ENCODE measurements at places on chromosomes 12 and 14.

DNA sequence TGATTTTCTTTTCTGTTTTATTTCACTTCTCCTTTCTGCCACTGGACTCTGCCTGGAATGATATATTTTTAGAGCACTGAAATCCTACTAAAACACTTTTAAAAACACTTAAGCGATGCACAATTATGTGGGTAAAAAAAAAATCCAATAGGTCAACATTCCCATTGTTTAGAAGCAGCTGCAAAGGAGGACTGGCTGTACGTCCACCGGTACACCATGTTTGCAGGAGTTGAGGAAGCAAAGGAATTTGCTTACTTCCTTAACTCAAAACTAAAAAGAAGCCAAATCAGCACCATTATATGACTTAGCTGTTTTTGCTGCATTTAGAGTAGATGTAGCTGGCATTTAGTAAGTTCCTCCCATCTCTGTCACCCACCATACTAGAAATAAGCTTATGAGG lies 186.8 kb upstream of the TMTC1 start:
- DNase-seq, result no peak

DNA sequence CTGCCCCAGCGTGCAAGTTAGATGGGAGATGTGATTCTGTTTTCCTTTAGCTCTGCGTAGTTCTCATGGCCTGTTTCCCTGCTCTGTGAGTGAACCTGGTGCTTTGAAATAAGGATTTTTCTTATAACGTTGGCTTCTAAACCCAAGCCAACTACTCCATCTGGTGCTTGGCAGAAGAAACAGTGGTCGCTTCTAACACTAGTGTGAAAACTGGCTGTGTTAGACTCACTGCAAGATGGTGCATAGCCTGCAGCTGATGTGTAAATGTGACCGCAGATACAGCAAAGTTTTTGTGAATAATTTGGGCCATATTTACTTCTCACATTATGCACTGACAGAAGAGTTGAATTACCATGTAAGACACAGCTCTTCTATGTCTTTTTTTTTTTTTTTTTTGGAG lies 12.2 kb downstream of the GTF2H3 start:
- DNase-seq, result no peak

DNA sequence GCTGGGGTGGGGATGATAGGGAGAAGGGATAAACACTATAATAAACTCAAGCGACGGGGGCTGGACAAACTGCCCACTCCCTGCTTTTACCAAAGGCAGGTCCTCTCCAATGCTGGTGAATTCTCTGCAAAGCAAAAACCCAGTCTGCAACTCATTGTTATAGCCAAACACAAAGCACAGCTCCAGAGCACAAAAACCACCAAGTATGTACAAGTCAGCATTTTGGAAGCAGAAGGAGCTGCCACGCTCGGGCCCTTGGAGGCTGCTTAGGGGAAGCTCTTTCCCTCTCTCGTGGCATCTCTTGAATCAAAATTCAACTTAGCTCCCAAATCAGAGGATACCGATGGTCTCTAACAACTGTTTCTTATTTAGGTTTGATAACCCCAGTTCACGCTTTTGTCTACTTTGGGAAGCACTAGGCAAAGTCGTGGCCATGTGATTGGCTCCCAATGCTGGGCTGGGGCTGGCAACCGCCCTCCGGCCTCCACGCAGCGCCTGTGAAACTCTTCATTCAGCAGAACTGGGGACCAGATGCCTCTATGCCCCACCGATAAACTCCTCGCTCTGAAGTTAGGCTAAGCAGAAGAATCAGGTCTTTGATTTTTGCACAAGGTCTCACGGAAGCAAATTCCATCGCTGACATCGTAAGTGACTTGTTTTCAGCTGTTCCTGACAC lies 158.5 kb upstream of the FOXN3 start:
- DNase-seq, result no peak

GRCh38 chr12:27610374-27610773 lies 85.9 kb upstream of the REP15 start:
- no peak for DNase-seq

GRCh38 chr12:1519642-1520041 lies 74.7 kb downstream of the FBXL14 start:
- DNase-seq, result no peak

GRCh38 chr12:22766911-22767420 lies 142.0 kb downstream of the ETNK1 start:
- DNase-seq, result no peak

DNA sequence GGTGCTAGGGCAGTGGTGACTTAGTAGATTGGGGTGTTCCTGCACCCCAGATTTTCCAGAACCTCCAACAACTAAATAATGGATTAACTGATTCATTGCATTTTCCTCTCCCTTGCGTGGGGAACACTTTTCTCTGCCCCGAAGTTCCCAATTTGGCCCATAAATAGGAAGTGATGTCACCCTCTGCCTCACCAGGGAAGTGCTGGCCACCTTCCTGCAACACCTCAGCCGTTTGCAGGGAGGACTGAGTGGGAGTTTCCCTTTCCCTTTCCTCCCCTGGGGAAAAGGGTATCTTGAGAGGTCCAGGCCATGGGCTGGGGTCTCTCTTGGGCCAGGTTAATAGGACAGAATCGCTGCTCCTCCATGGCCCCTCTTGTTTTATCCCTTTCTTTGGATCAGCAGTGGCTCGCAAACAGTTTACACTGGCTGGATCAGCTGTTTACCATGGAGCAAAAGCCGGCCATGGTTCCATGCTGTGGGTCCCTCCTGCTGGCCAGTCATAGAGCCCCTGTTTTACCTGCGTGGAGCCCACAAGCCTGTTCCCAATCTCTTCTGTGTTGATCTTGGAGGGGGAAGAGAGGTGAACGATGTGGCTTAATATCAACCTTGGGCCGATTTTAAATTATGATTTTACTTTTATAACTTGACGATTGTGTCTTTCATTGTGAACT lies 91.6 kb upstream of the VRK1 start:
- peak; percentile 5 for DNase-seq

DNA sequence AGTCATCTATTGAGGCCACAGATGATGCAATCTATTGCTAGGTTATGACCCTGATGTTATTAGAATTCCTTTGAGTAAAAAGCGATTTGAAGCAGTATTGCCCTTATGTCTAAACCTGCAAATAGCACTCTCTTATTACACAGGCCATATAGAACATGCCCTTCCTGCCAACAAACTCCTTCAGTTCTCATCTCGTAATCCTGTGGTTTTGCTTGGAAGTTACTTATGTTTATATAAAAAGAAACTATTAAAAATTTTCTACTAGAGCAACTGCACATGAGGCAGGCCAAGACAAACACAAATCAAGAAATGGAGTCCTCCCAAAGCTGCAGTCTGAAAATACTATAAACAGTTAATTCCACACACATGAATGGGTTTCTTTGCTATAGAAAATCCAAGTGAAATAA lies 1200.2 kb downstream of the LRFN5 start:
- peak; percentile 1 for DNase-seq

- DNase-seq, result peak; percentile 78
Measured at GRCh38 chr12:43338848-43339526, 213.0 kb downstream of the ADAMTS20 start.

DNA sequence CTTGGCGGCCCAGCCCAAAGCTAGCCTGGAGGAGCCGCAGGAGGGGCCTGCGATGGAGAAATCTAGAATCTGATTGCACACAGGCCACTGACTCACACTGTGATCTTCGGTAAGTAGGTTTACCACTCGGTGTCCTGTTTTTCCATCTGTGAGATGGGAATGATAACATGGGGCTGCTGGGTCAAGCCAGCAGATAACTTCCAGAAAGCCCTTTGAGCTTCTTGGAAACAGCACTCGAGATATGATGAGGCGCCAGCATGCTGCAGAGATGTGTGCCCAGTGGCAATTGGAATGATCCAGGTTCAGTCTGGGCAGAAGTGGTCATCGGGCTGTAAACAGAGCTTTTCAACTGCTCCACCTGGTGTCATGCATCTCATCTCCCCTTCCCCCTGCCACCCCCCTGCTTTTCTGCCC lies 771.3 kb upstream of the TBX3 start:
- no peak for DNase-seq

DNA sequence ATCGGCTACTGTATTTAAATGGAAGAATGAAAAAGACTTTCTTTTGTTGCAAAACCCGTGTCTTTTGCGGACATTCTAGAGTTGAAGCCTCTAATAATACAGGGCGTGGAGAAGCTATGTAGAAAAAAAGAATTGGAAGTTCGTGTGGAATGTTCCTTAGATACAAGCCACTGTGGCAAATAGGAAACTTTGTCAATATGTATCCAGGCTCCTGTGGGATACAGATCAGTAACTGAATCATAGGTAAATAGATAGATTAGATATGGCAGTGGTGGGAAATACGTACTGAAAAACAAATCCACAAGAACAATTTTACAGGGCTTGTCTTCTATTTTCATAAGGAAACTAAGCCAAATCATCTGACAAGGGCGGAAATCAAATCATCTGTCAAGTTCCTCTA lies 245.4 kb downstream of the EGLN3 start:
- no peak for DNase-seq

DNA sequence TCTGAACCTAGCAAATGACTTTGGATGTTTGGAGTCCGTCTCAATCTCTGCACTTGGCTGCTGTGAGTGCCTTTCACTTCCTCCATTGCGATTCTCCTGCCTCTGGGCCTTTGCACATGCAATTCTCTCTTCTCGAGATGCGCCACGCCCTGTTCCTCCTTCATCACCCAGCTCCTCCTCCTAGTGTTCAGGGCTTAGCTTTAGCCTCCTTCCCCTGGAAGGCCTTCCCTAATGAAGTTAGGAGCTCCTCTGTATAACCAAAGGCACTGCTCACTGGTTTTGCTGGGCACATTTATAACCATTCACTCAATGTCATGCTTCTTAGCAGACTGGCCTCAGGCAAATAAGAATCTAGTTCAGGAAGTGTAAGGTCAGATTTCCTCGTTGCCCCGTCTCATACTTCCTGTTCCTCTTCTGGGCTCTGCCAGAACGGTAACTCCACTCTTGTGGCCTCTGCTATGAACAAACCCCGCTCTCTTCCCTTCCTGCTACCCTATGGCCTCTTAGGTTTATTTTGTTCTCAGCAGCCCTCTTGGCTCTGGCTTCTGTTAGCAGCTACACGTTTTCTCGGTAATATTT lies 171.4 kb downstream of the CRADD start:
- no peak for DNase-seq

- DNase-seq, result no peak
Measured at GRCh38 chr14:103057028-103057371, 349 bp downstream of the CDC42BPB start.

DNA sequence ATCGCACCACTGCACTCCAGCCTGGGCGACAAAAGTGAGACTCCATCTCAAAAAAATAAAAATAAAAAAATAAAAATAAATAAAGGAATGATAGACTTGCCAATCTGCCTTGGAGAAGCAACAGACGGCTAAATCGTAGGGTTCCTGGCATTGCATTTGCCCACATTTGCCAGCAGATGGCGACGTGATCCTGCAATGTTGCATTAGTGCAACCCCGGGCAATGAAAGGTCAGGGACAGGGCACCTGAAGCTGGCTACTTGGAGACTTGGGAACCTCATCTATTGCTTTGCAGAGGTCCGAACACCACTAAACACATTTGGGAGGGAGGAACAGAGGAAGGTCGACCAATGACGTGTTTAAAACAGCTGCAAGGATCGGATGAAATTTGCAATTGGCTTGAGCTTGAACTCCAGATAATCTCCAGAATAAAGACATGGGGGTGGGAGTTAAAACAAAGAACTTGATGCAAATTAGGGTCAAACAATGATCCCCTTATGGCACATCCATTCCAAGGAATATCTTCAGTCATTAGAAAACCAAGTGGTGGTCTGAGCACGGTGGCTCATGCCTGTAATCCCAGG lies 34.6 kb downstream of the SPRING1 start:
- DNase-seq, result peak; percentile 69

DNA sequence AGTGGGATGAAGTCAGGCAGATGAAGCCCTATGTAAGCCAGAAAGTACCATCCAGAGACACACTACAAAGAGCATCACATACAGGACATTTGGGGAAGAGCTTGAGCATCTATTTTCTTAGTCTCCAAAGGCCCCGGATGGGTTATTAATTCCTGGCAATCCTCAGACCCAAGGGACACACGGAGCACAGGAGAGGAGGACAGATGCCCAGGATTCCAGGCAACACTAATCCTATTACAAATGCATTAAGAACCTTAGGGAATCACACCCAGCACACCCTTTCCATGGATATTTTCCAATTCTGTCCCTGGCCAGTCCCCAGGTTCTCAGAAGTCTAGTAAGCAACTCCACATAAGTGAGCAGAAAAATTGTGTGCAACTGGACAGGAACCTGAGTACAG lies 65.9 kb downstream of the CMKLR1 start:
- DNase-seq, result no peak

GRCh38 chr12:67535176-67535575 lies 113.4 kb upstream of the DYRK2 start:
- no peak for DNase-seq

DNA sequence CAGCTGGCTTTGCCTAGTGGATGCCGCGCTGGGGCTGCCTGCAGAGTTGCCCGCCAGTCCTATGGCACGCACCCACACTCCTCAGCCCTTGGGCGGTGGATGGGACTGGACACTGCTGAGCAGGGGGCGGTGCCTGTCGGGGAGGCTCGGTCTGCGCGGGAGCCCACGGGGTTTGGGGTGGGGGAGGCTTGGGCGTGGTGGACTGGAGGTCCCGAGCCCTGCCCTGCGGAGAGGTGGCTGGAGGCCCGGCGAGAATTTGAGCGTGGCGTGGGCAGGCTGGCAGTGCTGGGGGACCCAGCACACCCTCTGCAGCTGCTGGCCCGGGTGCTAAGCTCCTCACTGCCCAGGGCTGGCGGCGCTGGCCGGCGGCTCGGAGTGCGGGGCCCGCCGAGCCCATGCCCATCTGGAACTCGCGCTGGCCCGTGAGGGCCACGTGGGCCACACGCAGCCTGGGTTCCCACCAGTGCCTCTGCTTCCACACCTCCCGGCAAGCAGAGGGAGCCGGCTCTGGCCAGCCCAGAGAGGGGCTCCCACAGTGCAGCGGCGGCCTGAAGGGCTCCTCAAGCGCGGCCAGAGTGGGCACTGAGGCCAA lies 68.1 kb downstream of the ETNK1 start:
- no peak for DNase-seq

DNA sequence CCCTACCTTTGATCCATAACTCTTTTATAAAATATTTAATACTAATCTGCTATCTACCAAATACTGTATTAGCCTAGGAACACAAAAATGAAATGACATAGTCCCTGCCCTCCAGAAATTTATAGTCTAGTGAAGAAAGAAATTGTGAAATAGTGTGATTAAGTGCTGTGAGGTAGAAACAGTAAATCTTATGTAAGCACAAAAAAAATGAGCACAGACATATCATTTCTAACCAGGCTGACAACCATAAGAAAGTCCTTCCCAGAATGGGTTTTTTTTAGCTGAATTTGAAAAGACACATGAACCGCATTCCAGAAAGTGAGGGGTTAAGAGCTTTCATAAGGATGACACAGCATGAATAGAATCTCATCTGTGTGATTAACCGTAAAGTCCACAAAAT lies 145.9 kb downstream of the SOX5 start:
- DNase-seq, result no peak

GRCh38 chr14:43313719-43314118 lies 1193.4 kb downstream of the FSCB start:
- DNase-seq, result no peak

GRCh38 chr12:57621497-57622292 lies 10.5 kb downstream of the ARHGEF25 start:
- peak; percentile 51 for DNase-seq
